Amniotic stem cell (primary cell): ENCODE measurements at places on chromosomes 4 and X.

DNA sequence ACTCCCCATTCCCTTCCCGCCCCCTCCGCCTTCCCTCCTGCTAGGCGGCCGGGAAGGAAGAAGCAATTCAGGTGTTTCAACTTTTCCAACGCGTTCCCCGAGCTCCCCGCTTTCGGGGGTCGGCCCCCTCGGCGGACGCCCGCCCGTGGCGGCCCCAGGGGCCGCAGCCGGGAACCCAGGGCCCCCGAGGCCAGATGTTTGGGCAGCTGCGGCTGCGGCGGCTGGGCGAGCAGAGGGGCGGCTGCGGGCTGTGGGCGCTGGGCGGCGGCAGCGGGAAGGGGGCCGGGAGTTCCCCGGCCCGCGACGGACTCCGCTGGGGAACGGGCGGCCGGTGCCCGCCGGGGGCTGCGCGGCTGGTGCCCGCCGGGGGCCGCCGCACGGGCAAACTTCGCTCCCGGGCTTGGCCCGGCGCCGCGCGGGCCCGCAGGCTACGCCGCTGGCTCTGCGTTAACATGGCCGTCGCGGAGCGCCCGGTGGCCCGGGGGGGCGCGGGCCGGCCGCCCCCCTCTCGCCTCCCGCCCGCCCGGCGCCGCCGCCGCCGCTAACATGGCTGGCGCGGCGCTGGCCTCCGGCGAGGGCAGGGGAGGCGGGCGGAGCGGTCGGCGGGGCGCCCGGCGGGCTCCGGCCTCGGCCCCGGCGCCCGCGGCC is 510 bp downstream of the HMGB3 start:
- DNase-seq: no peak

DNA sequence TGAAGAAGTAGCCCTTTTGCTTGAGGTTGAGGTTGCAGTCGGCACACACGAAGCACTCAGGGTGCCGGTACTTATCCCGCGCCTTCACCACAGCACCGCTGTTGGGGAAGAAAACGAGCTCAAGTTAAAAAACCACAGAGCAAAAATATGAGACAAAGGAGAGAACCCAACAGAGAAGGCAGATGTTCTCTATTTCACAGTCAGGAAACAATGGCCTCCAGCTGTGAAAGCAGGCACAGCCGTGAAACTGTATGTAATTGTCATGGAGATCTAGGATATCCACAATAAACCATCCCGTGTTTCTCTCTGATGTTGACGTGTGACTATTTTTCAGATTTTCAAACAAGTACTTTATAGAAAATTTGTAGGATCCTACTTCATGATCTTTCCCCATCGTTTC is 30.9 kb upstream of the CCDC110 start:
- no peak for DNase-seq

GRCh38 chr4:5378002-5378401 is 326.7 kb downstream of the STK32B start:
- DNase-seq: no peak

DNA sequence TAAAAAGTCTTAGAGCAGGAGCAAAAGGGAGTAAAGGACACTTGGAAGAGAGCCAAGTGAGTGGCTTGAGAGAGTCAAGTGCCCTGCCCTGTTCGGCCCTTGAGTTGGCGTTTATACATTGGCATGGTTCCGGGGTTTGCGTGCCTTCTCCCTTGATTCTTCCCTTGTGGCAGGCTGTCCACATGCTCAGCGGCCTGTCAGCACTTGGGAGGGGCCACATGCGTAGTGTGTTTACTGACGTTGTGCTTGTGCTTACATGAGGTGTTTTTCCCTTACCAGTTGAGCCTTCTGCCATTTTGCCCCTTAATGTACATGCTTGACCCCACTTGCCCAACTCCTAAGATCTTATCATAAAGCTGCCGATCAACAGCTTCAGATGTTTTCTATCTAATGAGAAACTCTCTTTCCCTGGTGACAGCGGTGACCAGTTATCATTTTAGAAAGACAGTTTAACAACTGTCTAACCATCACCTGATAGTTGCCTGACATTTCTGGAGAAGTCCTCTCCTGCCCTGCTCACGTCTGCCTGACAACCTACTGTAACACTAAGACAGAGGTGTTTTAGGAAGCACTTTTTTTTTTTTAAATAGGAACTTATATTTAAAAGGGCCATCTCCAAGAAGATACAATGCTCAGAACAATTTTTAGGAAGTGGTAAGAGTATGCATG is 49.5 kb upstream of the GC start:
- no peak for DNase-seq

GRCh38 chr4:163764569-163764968 is 270.1 kb downstream of the TMA16 start:
- no peak for DNase-seq
